ENCODE measurements at places on chromosomes 6 and 20.
A peak's percentile ranks its signal among the peaks of the same experiment; 100 is the strongest.

DNA sequence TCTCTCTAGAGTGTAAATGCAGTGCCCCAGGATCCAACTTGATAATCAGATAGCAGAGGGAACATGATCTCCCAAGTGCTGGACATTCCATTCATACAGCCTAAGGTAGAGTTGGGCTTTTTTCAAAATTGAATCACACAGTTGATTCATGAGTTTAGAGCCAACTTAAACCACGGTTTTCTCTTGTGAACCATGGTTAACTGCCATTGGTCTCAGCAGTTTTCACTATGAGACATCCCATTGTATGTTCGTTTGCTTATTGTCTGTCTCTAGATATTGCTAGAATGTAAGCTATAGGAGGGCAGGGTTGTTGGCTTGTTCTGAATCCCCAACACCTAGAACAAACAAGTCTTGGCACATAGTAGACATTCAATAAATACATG, 37.2 kb upstream of the TAF8 start:
- no peak for DNase-seq

DNA sequence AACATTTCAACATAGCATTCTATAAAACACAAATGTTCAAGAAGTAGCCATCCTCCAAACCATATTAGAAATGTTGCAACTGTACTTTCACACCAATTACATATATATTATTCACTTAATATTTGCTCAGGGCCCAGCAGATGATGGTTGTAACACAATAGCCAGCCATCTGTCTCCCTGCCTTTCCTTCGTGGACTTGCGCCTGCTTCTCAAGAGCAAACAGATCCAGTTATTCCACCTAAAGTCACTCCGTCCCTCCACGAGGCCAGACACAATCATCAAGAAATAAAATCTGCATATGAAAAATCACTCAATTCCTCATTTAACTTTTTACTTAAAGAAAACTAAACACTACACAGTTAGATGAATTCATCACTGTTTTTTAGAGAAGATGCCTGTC, 160.4 kb downstream of the RALGAPA2 start:
- no peak for DNase-seq

GRCh38 chr6:79495246-79495645, 42.0 kb downstream of the LCA5 start:
- DNase-seq, result no peak

GRCh38 chr6:26028746-26029569, 58.3 kb upstream of the HFE start:
- DNase-seq, result no peak

- no peak for DNase-seq
These were observed 108.8 kb downstream of the PREX1 start for GRCh38 chr20:48718786-48719578.

DNA sequence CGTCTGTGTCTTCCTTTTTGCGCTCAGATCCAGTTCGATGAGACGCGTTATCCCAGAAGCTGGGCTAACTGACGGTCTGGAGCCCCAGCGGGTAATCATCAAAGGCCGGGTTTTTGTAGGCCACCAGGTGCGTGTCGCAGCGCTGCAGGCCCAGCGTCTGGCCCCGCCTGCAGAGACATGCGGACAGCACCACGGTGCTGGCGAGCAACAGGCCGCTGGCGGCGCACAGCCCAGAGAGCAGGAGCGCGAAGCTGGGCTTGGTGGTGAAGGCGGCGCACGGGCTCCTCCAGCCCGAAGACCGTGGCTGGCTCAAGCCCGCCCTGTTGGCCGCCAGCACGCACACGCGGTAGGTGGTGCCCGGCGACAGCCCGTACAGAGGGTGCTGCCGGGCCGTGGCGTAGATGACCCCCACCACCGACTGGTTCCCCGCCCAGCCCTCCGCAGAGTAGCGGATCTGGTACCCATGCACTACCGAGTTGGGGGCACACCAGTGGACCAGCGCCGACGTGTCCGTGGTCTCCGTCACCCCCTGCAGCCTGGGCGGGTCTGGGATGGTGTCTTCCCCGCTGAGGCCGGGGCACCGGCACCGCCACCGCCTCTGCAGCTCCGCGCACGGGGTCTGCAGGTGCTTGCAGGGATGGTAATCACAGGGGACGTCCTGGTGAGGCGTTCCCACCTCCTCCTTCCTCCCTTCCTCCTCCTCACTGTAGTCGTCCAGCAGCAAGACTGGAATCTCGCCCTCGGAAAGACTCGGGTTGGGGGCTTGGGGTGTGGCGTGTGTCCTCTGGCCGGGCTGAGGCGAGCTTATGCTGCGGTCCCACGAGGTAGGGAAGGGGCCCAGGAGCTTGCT, 12.7 kb downstream of the LRRN4 start:
- no peak for DNase-seq

GRCh38 chr6:126033696-126034095, 47.4 kb downstream of the TRMT11 start:
- peak; percentile 71 for DNase-seq

- DNase-seq, result no peak
These were observed 130.1 kb downstream of the BCAS1 start for GRCh38 chr20:53940360-53940702.

GRCh38 chr6:53067849-53068361, 2.7 kb downstream of the FBXO9 start:
- DNase-seq, result no peak

DNA sequence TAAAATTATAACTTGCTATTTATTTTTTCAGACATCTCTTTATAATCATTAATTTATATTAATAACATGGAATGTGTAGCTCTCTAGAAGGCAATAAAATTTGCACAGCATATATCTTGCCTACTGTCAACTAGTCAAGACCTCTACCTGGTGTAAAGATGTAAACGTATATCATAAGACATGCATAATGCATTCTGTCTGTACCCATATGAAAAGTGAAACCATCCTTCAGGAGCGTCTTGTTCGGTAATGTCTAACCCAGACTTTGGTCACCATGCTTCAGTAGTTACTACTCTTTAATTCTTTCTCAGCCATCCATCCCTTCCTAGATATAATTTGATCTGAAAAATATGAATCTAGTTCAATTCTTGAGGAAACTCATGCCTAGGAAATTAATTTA, 21.0 kb downstream of the CEP43 start:
- DNase-seq, result no peak

DNA sequence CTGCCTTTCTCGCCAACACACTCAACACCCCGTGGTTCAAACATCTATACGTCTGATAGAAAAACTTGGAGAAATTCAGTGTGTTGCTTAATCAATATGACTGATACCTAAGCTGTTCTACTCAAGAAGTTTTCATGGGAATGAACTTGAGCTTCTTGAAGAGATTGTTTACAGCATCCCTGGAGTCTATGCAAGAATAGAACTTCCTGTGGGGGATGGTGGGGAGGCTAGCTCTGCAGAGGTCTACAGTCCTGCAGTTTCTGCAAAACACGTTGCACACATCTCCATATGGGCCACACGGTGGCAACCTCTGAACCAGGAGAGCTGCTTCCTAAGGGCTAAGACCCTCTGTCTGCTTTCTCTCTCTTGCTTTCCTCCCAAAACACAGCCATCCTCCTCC, 32.7 kb upstream of the FANCE start:
- DNase-seq, result peak; percentile 52

DNA sequence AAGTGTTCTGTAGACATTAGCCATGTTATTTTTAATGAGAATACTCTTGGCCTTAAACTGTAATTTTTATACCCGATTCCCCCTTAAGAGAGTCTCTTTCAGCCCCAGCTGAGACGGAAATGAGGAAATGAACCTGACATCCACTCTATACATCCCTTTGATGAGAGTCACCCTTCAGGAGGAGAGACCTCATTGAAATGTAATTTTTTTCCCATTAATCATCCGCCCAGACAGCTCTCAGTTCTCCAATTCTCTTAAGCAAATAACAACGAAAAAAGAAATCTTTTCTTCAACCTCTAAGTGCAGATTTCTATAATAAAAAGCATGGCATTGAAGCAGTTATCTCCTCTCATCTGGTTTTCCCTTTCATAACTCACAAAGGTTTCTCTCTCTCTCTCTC, 243.8 kb upstream of the PMEPA1 start:
- no peak for DNase-seq

GRCh38 chr6:10486215-10486614, 34.9 kb upstream of the GCNT2 start:
- no peak for DNase-seq

- no peak for DNase-seq
These were observed 333.0 kb downstream of the CD83 start for GRCh38 chr6:14450578-14450977.

DNA sequence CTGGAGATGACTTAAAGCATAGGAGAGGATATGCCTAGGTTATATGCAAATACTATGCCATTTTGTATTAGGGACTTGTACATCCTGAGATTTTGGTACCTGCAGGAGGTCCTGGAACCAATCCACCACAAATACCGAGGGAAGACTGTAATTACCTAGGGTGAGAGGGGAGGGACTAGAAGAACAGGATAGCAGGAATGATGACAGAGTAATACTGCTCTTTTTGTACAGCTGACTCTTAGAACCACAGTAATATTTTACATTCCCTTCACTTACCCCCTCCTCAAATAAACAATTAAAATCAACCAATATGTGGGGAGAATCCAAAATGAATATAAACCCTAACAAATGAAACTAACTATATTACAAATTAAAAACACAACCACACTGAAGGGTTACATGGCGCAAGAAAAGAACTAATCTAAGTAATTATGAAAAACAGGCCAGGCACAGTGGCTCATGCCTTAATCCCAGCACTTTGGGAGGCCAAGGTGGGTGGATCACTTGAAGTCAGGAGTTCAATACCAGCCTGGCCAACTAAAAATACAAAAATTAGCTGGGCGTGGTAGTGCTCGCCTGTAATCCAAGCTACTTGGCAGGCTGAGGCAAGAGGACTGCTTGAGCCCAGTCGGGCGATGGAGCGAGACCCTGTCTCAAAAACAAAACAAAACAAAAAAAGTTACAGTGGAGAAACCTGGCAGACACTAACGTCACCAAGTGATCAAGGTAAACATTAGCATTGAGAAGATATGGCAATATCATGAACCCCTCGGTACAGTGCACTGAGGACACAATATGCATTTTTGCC, 37.1 kb downstream of the MAP1LC3A start:
- no peak for DNase-seq

DNA sequence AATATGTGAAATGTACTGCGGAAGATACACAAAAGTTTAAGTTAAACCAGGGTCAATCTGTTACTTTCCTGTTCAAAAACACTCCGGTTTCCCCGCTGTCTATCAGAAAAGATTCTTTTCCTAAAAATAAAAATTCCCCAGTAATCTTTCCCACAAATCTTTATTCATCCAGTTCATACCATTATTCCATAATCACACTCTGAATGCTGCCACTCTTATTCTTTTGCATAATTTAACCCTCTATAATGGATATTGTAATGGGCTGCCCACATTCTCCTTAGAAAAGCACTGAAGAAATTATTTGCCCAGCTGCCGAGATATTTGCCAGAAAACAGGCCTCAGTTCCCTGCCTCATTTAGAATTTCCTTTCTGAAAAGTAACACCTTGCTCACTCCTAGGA, 68.6 kb downstream of the EPHA7 start:
- no peak for DNase-seq

GRCh38 chr20:8389381-8390036, 257.4 kb downstream of the PLCB1 start:
- peak; percentile 78 for DNase-seq

GRCh38 chr6:92043777-92044176, 1375.6 kb downstream of the EPHA7 start:
- DNase-seq, result no peak

DNA sequence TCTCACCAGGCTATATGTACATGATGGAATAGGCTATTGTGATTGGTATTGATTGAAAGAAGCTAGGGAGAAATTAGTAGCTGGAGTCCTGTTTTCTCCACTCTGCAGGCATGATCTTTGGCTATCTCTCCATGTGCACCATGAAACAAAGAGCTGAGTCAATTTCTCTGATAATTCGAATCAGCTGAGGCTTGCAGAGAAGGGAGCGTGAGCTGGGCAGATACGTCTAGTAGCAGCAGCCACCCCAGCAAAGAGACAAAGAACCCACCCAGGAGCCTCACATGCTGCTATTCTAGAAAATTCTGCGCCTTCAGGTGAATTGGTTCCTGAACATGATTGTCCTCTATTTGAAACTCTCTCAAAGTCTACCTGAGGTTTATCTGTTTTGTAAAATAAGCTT, 6.9 kb upstream of the SGK1 start:
- DNase-seq, result no peak

DNA sequence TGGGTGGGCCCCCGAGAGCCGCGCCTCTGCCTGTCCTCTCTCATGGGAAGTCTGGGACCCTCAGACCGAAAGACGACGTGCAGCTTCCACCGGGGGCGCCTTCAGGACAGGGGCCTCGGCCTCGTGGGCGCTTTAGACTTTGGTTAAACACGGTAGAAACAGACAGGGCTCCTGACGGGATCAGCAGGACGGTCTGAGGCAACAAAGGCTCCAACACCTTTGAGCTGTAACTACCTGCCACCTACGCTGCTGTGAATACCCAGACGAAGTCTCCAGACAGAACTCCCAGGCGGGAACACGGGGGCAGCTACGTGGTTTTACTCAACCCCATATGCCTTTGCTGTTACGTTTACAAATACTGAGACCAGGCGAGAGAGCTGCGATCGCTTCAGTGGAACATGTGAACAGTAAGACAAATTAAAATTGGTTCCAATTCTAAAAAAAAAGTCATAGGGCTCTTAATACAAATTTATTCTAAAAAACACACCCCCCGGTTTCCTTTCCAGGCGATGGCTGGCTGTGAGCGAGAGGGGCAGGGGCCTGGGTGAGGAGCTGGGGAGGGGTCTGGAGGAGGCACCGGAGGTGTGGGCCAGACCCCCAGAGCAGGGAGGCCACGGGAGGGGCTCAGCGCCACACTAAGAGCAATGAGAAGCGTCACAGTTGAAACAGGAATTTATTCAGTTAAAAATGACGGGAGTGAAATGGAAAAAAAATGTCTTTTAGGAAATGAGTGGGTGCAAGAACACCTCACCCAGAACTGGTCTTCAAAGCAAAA, 453.2 kb downstream of the QKI start:
- no peak for DNase-seq

DNA sequence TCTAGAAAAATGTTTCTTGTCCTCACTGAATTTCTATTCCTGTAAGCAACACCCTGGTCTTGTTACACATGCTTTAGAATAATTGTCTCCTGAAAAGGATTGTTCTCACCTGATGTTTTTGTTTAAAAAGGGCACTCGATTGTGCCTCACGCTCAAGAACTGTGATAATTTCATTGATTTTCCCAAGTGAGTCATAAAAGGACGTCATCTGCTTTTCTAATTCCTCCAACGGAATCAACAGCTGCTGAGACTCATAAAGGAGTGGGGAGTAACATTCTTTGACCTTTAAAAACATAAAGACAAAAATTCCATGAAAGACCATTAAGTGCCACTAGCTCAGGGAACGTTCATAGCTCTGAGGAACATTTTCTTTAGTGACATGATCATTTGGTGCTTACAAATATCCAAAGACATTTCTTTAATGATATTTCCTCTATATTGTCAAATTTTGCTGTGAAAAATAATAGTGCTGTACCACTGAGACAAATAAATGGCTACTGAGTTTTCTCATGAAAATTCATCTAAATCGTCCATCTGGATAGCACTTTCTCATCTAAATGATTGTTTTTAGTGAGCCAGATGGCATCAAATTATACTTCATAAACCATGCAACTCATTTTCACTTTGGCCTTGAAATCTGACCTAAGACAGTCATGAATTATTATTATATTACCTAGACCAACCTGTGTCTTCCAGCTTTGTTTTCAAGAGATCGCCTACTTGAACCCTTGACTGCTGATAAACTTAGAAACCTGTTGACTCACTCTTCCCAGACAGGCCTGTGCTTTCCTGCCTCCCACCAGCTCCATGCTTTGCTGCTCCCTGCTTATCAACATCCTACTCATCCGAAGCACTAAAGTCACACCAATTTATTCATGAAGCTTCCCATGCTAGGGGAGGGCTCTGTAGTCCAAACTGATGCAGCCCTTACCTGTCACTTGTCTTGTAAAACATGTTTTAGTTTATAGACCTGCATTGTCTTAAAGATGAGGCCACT, 178.2 kb downstream of the SYNE1 start:
- DNase-seq, result no peak

All from common myeloid progenitor, CD34-positive (primary cell).